CD4-positive, alpha-beta T cell treated with Interleukin-4 for 4 hours (primary cell): ENCODE measurements at places on chromosomes 16 and 17.
A peak's percentile ranks its signal among the peaks of the same experiment; 100 is the strongest.

GRCh38 chr16:72467157-72467759 lies 295.3 kb upstream of the PMFBP1 start:
- DNase-seq, result no peak

- DNase-seq, result no peak
Measured at GRCh38 chr17:76420356-76421043, 32.5 kb downstream of the UBE2O start.

DNA sequence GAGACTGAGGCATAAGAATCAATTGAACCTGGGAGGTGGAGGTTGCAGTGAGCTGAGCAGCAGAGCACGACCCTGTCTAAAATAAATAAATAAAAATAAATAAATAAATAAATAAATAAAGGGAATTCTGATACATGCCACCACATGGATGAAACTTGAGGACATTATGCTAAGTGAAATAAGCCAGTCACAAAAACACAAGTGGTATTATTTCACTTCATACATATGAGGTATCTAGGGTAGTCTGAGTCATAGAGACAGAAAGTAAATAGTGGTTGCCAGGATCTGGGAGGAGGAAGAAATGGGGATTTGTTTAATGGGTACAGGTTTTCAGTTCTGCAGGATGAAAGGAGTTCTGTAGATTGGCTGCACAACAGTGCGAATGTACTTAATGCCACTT lies 16.3 kb downstream of the PIPOX start:
- DNase-seq, result no peak

GRCh38 chr16:67548265-67549126 lies 13.8 kb upstream of the CTCF start:
- DNase-seq, result no peak

DNA sequence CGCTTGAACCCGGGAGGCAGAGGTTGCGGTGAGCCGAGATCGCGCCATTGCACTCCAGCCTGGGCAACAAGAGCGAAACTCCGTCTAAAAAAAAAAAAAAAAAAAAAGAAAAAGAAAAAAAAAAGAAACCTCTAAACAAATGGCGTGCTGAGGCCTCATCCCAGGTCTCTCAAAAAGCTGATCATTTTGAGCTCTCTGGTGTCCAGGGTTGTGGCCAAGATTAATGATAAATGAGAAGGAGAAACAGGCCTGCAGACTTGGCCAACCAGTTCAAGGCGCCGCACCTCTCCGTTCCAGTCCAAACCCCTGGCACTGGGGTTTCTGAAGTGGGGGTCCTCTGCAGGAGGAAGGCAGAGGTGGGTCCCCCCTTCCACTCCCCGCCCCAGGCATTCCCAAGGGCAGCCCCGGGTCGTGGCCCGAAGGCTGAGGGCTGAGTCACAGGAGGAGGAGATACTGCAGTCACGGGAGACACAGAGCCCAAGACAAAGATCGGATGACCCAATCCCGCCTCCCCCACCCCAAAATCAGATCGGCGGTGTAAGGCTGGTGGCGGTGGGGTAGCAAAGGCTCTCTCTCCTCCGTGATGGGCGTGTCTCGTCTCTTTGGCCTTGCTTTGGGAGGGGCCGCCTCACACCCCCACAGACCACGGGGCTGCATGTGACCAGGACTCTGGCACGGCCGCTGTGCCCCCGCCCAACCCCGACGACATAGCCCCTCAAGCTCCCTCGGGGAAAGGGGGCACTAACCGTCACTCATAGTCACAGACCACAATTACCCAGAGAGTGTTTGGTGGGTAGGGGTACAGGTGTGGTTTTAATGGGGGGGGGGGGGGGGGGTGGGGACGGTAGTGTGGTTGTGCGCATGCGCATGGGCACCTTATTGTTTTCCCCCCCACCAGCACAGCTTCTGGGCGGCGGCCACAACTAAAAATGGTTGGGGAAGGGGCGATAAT lies 1.1 kb downstream of the VAT1 start:
- no peak for DNase-seq

- no peak for DNase-seq
Measured at GRCh38 chr16:78675312-78675711, 575.9 kb downstream of the WWOX start.

DNA sequence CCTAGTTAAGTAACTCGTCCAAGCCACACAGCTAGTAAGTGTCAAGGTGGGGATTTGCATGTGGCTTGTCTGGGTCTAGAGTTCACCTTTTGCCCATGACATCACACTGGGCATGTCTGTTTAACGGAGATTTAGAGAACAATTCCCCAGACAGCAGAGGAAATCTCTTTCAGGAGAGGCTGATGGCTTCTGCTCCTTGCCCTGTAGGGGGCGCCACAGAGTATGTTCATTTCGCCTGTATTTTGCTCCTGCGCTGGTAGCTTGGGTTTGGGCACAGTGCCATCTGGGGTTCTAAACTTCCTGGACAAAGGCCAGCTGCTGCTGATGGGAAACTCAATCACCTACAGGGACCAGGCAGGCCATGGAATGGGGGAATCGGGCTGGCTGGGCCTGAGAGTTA lies 20.4 kb downstream of the OTOA start:
- DNase-seq, result no peak

- DNase-seq, result no peak
Measured at GRCh38 chr17:28741358-28742349, 2.2 kb upstream of the TRAF4 start.

DNA sequence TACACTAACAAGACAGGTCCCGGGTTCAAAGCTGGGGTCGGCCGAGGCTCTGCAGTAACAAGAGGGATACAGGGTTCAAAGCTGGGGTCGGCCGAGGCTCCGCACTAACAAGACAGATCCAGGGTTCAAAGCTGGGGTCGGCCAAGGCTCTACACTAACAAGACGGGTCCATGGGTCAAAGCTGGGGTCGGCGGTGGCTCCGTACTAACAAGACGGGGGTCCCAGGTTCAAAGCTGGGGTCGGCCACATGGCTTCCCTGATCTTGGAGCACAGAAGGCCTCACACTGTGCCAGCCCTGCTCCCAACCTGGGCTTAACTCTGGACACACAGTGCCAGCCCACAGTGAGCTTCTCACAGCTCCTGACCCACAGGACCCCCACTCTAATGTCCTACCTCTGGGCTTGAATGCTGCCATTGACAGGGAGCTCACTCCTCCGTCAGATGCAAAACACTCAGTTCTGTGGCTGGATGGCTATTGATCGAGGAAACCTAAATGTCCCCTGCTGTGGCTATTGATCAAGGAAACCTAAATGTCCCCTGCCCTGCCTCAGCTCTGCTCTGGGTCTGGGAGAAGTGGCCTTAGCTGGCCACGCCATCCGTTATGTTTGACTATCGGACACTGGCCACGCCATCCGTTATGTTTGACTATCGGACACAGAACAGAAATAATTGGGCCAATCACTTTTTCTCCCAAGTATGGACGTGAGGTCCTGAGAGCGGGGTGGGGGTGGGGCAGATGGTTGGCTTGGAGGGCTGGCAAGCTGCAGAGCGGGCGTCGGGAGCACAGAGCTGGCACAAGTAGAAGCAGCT lies 54.6 kb upstream of the DOC2B start:
- DNase-seq, result no peak

GRCh38 chr17:65783845-65784334 lies 222.4 kb upstream of the AXIN2 start:
- DNase-seq, result no peak

DNA sequence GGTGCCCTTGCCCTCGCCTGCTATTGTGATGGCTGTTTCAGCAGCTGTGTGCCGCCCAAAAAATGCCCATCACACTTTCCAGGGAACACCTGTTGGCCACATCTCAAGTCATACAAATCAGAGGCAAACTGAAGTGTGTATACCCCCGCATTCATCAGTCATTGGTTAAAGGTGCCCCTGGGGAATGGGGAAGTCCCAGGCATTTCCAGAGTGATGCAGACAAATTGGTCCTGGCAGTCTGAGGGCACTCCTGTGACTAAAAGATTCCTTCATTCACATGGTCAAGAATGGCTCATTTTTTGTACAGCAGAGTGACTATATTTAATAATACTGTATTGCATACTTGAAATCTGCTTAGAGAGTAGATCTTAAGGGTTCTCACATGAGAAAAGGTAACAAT lies 102.9 kb upstream of the TMEM97 start:
- DNase-seq, result no peak

- DNase-seq, result no peak
Measured at GRCh38 chr17:51734462-51734861, 424.1 kb downstream of the CA10 start.

GRCh38 chr17:58325976-58326468 lies 2.6 kb downstream of the TSPOAP1 start:
- no peak for DNase-seq

- no peak for DNase-seq
Measured at GRCh38 chr16:56915336-56916119, 16.4 kb upstream of the HERPUD1 start.

DNA sequence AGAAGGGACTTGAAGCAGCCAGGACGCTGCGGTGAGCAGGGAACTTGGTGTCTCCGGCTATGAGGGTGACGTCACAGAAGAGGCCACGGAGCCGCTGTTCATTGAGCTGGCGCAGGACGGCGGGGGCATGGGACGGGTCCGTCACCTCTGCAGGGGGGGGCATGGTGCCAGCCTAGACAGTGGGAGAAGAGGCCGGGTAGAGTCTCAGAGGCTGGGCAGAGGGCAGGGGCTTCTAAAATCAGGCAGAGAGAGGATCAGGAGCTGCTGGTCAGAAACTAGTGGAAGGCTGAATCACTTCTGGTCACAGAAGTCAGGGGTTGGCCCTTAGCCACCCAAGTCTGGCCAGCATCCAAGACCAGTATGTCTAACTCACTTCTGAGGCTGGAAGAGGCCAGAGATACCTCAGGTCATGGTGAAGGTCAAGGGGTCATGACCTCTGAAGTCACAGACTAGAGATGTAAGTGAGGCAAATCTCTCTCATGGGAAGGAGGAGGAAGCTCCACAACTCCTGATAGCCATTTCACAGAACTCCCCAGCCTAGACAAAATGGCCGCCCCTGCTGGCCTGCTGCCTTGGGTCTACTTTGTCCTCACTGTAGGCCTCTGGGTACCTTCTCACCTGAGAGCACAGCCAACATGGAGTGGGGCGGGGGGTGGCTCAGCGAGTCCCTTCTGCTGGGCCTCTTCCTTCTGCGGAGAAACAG lies 12.6 kb downstream of the ZBTB4 start:
- no peak for DNase-seq

DNA sequence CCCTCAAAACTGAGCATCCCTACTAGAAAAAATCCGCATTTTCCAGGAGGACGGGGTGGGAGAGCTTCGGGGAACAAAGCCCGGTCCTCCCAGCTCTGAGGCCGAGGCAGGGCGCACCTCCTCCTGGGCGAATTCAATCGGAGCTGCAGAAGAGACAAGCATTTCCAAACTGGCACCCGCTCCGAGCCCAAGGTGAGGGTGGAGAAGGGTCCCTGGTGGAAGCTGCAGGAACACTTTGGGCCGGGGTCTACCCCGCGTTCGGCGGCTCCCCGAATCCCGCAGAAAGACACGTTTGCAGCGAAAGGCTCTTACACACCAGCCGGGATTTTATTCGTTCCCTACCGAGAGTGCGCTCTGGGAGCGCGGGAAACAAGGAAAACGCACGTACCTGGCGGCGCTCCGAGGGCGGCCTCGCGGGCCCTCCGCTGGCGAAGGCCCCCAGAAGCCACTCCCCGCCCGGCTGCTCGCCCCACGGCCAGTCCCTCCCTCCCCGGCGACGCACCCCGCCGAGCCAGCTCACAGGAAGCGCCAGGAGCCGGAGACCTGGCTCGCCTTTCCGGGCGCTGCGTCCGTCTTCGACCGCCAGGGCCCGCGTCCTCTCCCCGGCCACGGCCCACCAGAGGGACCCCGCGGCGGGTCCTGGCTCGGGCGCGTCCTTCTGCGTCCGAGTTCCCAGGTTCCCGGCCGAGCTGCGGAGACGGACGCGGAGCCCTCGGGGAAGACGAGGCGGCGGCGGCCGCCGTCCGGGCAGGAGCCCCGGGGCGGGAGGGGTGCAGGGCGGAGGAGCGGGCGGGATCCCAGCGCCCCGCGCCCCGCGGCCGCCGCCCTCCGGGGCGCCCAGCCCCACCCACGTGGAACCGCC lies 49.8 kb upstream of the BAHCC1 start:
- DNase-seq, result peak; percentile 24

DNA sequence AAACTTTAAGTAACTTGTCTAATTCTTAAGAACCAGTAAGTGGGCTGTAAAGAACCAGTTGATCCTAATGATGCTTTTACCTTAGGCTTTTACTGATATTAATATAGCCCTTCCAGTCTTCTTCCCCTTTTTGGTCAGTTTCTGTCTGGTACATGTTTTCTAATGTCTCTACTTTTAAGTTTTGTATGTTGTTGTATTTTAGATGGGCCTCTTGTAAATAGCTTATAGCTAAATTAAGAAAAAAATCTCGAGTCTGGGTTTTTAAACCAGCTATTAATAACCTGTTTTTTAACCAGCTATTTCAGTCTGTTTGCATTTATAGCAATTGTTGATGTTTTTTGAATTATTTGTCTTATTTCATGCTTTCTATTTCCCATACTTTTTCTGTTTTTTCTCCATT lies 79.0 kb downstream of the PITPNC1 start:
- no peak for DNase-seq

- no peak for DNase-seq
Measured at GRCh38 chr17:50221266-50221863, 19.9 kb upstream of the COL1A1 start.

DNA sequence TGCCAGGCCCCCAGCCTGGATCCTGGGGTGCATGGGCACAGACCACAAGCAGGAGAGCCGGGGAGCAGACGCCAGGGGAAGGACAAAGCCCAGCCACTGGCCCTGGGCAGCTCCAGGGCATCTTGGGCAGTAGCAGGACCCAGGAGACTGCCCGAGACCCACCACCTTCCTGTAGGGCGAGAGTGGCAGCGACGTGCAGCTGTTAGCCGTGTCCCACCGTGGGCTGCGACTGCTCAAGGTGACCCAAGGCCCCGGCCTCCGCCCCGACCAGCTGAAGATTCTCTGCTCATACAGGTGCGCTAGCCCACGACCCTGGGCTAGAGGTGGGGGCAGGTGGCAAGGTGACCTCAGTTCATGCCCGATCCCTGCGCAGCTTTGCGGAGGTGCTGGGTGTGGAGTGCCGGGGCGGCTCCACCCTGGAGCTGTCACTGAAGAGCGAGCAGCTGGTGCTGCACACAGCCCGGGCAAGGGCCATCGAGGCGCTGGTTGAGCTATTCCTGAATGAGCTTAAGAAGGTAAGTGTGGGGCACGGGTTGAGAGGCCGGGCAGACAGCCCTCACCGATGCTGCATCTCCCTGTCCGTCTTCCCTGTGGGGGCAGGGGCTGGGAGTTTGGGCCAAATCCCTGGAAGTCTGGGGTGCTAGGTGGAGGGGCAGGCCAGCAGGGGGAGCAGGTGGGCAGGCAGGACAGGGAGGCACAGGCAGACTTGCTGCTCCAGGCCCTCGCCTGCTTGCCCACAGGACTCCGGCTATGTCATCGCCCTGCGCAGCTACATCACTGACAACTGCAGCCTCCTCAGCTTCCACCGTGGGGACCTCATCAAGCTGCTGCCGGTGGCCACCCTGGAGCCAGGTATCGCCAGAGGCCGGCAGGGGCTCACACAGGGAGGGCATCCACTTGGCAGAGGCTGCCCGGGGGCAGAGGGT lies 13.5 kb upstream of the SMIM5 start:
- DNase-seq, result no peak
